ENCODE measurements at places on chromosomes 7 and 10.

- no peak for DNase-seq
These were observed 308.8 kb upstream of the PHYHIPL start for GRCh38 chr10:58867683-58868082.

DNA sequence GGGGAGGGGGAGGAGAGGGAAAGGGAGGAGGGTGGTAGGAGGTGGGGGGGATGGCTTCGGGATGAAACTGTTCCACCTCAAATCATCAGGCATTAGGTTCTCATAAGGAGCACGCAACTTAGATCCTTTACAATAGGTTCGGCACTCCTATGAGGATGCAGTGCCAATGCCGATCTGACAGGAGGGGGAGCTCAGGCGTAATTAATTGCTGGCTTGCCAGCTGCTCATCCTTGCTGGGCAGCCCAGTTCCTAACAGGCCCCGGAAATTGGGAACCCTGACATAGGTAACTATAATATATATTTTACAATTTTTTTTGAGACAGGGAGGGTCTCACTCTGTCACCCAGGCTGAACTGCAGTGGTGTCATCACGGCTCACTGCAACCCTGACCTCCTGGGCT is 118.8 kb upstream of the SFMBT2 start:
- DNase-seq: peak; percentile 4

DNA sequence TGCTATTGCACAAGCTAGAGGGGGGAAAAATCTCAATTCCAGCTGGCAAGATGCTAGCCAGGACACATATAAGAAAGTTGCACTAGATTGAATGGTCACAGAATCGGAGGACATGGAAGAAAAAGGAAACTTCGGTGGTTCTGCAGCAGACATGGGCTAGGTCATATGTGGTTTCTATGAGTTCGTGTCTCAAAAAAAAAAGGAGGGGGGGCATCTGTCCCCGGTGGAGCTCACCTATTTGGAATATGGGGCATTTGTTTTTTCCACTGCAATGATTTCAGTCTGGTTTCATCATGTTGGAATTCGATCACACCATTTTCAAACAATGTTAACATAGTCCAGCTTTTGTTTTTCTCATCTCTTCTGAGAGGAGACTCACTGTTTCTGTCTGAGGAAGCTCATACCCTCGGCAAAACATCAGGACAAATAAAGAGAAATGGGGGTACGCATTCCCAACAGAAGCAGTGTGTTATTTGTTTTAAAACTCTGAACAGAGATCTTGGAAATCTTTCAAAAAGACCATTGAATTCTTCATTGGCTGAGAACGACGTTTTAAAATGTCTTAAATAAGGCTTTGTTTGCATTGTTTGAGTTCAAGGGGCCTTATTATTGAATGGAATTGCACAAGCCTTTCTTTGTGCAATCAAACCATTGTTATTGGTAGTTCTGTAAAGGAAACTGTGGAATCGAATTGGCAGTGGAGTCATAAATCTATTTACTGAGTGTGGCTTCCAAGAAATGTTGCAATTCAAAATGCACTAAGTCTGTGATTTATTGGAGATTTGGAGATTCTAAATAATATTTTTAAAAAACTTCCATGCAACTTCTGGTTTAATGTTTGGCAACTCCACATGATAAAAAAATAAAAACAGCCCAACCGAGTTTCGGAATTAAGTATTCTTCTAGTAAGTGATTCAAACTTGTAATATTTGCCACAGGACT is 173.2 kb downstream of the RTKN2 start:
- no peak for DNase-seq

DNA sequence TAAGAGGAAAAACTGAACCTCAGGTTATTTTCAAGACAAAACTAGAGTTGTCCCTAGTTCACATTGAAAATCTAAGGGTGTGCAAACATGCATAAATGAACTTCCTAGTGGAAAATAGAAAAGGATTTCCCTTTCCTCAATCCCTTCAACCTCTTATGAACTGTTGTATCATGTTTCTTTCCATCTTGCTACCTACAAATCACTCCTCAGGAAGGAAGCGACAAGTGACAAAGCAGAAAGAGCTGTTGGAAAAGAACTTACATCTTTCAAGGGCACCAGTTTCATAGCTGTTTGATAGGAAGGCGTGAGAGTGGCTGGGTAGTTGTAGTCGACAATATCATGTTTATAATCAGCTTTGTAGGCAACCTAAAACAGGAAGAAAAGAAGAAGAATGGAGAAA is 23.9 kb downstream of the NRAP start:
- no peak for DNase-seq

- peak; percentile 53 for DNase-seq
These were observed 1.2 kb downstream of the KLF6 start for GRCh38 chr10:3783682-3784432.

- DNase-seq: no peak
These were observed 127.5 kb downstream of the DNAJB6 start for GRCh38 chr7:157464111-157464970.

DNA sequence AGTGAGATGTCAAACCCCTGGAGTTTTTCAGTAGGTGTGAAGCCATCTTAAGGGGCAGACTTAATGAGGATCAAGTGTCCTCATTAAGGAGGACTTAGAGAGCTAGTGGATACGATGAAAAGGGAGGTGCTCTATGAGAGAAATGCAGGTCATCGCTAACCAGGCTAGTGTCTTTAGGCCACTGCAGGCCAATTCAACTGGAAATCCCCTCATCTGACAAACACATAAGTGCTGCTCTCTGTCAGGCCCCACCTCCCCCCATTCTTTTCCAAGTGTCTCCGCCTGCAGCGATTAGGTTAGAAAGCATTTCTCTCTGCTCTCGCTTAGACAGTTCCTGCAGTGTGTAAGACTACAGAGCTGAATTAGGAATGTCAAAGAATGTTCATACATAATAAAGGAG is 33.7 kb downstream of the RBM28 start:
- no peak for DNase-seq

DNA sequence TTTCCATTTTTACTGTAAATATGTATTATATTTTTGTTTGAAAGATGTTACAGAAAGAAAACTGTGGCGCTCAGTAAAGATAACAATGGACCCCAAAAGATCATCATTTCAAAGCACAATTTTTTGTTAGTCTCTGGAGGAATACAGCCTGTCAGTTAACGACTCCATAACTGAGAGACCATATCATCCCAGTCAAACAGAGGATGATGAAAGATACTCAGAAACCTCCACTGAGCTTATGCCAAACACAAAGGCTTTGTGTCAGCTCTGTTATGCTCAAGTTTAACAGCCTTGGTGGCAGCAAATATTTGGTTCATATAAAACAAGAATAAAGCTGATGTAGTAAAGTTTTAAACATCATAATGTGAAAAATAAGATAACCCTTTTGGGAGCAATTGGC is 345.1 kb downstream of the NXPH1 start:
- no peak for DNase-seq

DNA sequence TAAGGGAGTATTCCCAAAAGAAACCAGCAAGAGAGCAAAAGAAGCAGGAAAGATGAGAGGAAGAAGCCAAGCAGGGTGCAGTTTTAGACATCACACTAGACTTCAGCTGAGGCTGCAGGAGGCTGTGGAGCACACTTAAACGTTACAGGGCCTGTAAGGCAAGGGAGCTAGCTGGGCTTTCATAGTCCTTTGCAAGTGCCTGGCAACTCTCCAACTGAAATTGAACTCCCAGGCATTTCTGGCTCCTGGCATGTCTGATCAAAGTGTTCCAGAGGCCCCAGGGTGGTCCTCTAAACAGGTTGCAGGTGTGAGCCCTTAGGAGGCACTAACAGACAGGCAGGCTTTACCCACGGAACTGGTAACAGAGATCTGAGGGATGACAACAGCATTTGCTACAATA is 750.2 kb downstream of the XPNPEP1 start:
- peak; percentile 92 for DNase-seq

- DNase-seq: no peak
These were observed 42.0 kb downstream of the PRR15 start for GRCh38 chr7:29605671-29606070.

GRCh38 chr7:151597541-151598444 is 78.1 kb upstream of the RHEB start:
- DNase-seq: no peak

GRCh38 chr7:131052285-131052904 is 275.3 kb upstream of the MKLN1 start:
- no peak for DNase-seq

- DNase-seq: no peak
These were observed 48.7 kb downstream of the IKZF1 start for GRCh38 chr7:50353201-50353600.

DNA sequence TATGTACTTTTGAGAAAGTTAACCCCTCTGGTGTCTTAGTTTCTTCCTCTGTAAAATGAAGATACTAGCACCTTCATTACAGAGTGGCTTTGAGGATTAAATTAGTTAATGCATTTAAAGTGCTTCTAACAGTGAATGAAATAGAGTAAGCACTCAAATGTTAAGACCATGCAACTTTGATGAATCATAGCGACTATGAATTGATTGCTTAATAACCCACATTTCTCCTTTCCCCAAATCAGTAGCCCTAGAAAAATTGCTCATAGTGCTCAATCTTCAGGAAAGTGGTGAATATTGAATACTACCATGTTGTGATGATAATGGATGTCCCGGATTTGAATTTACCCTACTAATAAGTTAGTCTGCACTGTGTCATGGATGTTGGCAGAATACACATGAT is 48.1 kb downstream of the CD36 start:
- no peak for DNase-seq

DNA sequence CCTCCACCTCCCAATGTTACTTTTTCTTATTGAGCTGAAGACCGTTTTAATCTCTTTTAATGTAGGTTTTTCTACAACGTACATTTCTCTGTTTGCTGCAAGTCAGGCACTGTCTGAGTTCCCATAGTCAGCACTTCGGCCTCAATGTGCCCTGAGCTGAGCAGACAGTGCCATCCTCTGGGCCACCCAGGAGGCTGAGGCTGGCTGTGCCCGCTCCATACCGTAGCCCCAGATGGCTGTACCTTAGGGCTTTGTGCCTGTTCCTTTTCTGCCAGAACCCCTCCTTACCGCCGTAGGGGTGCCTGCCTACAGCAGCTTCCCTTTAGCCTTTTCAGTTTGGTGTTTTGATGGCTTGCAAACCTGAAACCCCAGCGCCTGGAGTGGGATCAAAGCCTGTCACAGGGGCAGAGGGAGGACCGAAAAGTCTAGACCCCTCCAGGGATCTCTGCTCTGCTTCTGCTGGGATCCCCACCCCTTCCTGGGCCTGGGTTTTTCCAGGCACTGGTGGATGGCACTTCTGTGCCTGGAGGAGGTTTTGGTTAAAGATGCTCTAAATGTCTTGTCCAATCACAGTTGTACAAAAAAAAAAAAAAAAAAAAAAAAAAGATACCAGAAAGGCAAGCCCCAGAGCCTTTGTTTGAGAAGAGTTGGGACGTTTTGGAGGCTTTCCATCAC is 9.0 kb downstream of the AGAP3 start:
- no peak for DNase-seq

DNA sequence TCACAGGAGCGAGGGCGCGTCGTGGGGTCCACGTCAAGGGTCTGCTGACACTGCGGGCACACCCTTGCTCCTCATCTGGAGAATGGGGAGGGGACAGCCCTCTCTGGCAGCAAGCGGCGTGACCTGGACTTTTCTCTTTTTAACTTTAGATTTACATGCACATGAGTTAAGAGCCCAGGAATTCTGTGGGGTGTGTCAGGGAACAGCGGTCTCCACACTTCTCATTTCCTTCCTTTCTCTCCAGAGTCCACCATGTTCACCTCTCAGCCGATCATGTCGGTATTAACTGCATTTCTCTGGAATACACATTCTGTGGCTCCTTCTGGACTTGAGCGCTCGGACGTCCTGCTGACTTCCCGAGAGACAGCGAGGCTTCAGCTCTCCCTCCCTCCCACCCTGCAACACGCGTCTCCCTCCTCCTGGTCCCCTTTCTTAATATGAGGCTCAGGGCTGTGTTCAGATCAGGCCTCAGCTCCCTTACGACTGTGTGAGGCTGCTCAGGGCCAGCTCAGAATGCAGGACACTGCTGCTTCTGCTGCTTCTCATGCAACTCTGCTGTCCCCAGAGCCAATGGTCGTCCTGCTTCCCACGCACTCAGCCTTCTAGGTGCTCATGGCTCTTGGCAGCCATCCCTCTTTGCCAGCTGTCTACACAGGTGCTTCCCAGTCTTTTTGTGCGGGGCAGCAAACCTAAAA is 261.3 kb downstream of the ELFN1 start:
- DNase-seq: no peak

DNA sequence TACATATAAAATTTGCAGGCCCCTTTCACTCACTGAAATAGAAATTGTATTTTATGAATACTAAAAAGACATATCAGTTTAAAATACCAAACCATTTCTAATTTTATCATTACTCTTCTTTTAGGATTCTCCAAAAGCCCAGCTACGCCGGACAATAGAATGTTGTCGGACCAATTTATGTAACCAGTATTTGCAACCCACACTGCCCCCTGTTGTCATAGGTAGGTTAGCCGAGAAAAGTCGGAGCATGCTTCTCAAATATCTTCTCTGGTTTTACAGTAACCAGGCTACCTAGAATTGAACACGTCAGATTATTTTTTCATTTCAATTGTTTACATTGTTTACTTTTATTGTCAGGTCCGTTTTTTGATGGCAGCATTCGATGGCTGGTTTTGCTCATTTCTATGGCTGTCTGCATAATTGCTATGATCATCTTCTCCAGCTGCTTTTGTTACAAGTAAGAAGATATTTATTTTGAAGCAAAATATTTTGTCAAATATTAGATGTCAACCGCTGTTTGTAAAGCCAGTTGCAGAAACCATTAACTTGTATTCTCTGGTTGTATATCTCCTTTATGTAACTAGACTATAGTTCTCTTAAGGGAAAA is 57.6 kb downstream of the MMRN2 start:
- DNase-seq: peak; percentile 3

DNA sequence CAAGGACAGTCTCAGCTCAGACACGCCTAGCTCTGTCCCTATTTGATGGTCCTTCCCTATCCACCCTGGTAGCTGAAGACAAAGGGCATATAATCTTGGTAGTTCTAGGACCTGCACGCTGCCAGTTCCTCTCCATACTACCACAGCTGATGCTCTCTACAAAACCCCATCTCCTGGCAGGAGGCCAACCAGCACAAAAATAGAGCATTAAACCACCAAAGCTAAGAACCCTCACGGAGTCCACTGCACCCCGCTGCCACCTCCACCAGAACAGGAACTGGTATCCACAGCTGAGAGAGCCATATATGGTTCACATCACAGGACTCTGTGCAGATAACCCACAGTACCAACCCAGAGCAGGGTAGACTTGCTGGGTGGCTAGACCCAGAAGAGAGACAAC is 299.4 kb downstream of the LRRTM3 start:
- DNase-seq: no peak

- no peak for DNase-seq
These were observed 74.2 kb downstream of the MINPP1 start for GRCh38 chr10:87578842-87579401.

GRCh38 chr10:70355051-70356021 is 27.1 kb downstream of the LRRC20 start:
- DNase-seq: no peak

All from NCI-H1105 treated with DMSO at 0.1 percent for 48 hours (cell line).